ENCODE measurements at places on chromosomes 13 and 19.
A peak's percentile ranks its signal among the peaks of the same experiment; 100 is the strongest.

GRCh38 chr13:24250376-24251057 is 58.9 kb upstream of the C1QTNF9 start:
- no peak overlapping the region for H3K4me3 ChIP-seq
- peaks cover 12% of the 10 kb centered on the region for H3K36me3 ChIP-seq
- no peak for DNase-seq
- H3K4me1 ChIP-seq, result no peaks in the 10 kb centered on the region

DNA sequence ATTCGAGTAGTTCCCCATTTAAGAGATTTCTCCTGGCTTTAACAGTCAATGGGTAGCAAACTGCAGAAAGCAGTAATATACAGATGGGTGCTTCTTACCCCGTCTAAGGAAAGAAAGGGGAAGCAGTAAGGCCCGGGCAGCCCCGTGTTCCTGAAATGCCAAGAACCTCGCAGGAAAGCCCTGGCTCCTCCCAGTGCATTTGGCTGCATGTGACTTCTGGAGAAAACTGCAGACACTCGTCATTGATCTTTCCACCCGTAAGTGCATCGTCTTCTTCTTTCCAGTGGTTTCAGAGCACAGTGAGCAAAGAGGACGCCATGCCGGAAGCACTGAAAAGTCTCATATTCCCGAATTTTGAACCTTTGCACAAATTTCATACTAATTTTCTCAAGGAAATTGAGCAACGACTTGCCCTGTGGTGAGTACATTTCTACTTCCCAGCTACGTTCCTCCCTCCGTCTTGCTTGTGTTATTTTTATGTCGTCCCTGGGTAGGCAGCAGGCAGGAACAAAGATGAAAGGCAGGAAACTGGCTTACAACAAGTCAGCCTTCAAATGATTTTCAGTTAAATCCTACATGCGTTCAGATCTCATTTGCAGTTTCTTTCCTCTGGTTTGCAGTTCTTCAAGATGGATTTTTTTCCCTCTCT is 165.2 kb downstream of the STK24 start:
- H3K4me1 ChIP-seq, result peaks cover 10% of the 10 kb centered on the region
- peak overlapping the region; percentile 18 for H3K4me3 ChIP-seq
- no peaks in the 10 kb centered on the region for H3K27me3 ChIP-seq

DNA sequence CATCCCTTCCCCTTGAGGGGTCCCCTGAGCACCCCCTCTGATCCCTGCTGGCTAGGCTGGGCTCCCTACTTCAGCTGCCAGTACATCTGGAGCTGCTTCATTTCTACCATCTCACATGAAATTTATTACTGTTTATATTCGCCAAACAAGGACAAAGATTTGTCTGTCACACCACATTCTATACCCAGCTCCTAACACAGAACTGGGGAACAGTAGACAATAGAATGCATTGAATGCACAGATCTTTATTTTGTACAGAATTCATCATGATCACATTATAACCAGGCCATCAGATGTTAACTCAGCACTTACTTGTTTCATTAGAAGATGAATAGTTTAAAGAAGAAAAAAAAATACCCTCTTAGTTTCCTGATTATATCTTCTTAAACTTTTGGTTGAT is 159.4 kb downstream of the KLF5 start:
- no peaks in the 10 kb centered on the region for H3K4me1 ChIP-seq
- H3K27ac ChIP-seq, result no peak overlapping the region
- DNase-seq, result no peak
- no peak overlapping the region for H3K4me3 ChIP-seq

DNA sequence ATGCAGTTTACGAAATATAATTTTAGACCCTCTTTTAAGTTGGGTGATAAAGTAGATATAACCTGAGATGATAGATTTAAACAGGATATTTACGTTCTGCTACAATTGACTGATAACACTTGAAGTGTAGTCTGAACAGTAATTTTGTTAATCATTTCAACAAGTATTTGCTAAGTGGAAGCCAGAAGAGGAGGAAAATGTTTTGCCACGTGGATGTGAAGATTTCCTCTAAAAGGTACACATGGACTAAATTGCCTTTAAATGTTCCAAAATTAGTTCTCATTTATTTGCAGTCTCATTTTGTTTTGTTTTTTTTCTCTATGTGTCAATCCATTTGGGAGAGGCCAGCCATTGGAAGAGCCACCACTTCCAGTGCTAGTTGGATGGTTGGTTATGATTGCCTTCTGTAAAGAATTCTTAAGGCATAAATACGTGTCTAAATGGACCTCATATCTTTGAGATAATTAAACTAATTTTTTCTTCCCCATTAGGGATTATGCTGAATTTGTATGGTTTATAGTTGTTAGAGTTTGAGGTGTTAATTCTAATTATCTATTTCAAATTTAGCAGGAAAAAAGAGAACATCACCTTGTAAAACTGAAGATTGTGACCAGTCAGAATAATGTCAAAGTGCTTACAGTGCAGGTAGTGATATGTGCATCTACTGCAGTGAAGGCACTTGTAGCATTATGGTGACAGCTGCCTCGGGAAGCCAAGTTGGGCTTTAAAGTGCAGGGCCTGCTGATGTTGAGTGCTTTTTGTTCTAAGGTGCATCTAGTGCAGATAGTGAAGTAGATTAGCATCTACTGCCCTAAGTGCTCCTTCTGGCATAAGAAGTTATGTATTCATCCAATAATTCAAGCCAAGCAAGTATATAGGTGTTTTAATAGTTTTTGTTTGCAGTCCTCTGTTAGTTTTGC is 2.8 kb downstream of the MIR17HG start:
- H3K4me3 ChIP-seq, result no peak overlapping the region
- peaks cover 7% of the 10 kb centered on the region for H3K4me1 ChIP-seq
- DNase-seq, result no peak

GRCh38 chr13:101425623-101426022 is 9.3 kb upstream of the NALCN start:
- no peaks in the 10 kb centered on the region for H3K36me3 ChIP-seq
- no peak for DNase-seq
- H3K4me1 ChIP-seq, result no peaks in the 10 kb centered on the region
- no peaks in the 10 kb centered on the region for H3K27me3 ChIP-seq

DNA sequence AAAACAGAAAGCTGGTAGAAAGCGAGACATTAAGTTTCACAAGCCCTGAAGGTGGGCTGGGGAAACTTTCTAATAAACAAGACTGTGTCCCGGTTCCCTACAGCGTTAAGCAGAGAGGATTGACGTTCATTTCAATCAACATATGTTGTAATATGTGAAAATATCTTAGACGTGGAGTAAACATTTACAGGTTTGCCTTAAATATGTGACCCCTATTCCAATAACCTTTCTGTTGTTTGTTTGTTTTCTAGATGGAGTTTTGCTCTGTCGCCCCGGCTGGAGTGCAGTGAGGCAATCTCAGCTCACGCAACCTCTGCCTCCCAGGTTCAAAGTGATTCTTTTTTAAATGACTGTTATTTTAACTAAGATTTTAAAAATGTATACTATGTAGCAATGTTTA is 526.2 kb downstream of the SUCLA2 start:
- no peaks in the 10 kb centered on the region for H3K36me3 ChIP-seq
- no peak overlapping the region for H3K27ac ChIP-seq
- no peaks in the 10 kb centered on the region for H3K27me3 ChIP-seq
- H3K4me1 ChIP-seq, result no peaks in the 10 kb centered on the region

GRCh38 chr13:27186295-27186694 is 14.7 kb upstream of the USP12 start:
- no peak overlapping the region for H3K27ac ChIP-seq
- no peaks in the 10 kb centered on the region for H3K4me1 ChIP-seq
- no peaks in the 10 kb centered on the region for H3K36me3 ChIP-seq
- DNase-seq, result no peak

GRCh38 chr19:1860042-1860775 is 3.2 kb downstream of the KLF16 start:
- H3K4me3 ChIP-seq, result peak overlapping the region; percentile 21
- no peaks in the 10 kb centered on the region for H3K27me3 ChIP-seq
- peaks cover 38% of the 10 kb centered on the region for H3K4me1 ChIP-seq
- peak; percentile 88 for DNase-seq
- no peaks in the 10 kb centered on the region for H3K36me3 ChIP-seq
- H3K27ac ChIP-seq, result no peak overlapping the region

GRCh38 chr13:27921961-27922882 is 2.4 kb downstream of the PDX1 start:
- H3K4me3 ChIP-seq, result no peak overlapping the region
- no peak for DNase-seq
- H3K4me1 ChIP-seq, result peaks cover 8% of the 10 kb centered on the region
- no peak overlapping the region for H3K27ac ChIP-seq
- H3K27me3 ChIP-seq, result peaks cover 67% of the 10 kb centered on the region

DNA sequence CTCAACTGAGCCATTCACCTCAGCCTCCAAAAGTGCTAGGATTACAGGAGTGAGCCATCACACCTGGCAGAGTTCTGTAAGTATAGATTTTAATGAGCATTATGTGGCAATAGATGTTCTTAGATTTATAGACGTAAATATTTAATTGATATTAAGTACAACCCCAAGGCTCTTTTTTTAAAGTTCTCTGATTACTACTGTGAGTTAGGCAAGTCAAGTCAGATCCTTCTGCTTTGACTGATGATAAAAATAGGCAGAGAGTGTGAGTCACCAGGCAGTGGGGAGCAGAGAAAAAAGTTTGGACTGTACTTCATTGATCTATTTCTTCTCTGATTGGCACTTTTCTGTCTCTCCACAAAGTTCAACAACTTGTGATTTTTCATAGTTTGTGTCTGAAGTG is 1379.9 kb downstream of the UQCRFS1 start:
- no peak for DNase-seq
- no peak overlapping the region for H3K4me3 ChIP-seq
- H3K4me1 ChIP-seq, result no peaks in the 10 kb centered on the region
- H3K27ac ChIP-seq, result no peak overlapping the region
- H3K27me3 ChIP-seq, result no peaks in the 10 kb centered on the region

GRCh38 chr19:5321851-5322681 is 18.5 kb downstream of the PTPRS start:
- no peak for DNase-seq
- H3K4me3 ChIP-seq, result no peak overlapping the region
- no peaks in the 10 kb centered on the region for H3K4me1 ChIP-seq
- H3K27ac ChIP-seq, result no peak overlapping the region
- H3K36me3 ChIP-seq, result no peaks in the 10 kb centered on the region

- no peak for DNase-seq
- H3K36me3 ChIP-seq, result no peaks in the 10 kb centered on the region
- H3K27ac ChIP-seq, result no peak overlapping the region
- H3K4me3 ChIP-seq, result no peak overlapping the region
Measured at GRCh38 chr13:66477816-66478215, 752.3 kb downstream of the PCDH9 start.

DNA sequence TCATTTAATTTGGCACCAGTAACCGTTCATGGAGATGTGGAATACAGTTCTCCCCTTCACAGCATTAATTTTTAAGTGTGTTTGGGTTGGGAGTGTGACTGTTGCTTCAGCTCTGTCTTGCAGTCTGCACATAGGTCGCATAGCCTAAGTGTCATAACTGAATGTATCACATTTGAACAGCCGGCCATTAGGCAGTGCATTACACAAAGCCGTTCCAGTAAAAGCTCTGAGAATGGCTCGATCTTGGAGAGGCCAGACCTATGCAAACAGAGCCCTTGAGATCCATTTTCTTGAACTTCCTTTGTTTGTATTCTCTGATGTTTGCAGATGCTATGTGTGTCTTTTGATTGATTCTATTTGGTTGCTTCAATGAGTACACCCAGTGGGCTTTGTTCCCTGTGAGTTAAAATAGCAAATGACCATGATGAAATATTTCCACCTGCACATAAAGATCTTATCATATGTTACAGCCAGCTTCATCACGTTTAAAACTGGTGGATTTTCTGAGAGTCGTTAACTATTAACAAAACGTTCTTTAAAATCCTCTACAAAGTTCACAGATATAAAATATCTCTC is 1104.9 kb upstream of the SLC10A2 start:
- H3K36me3 ChIP-seq, result no peaks in the 10 kb centered on the region
- no peak overlapping the region for H3K4me3 ChIP-seq
- no peak overlapping the region for H3K27ac ChIP-seq
- peak; percentile 21 for DNase-seq
- H3K4me1 ChIP-seq, result no peaks in the 10 kb centered on the region

DNA sequence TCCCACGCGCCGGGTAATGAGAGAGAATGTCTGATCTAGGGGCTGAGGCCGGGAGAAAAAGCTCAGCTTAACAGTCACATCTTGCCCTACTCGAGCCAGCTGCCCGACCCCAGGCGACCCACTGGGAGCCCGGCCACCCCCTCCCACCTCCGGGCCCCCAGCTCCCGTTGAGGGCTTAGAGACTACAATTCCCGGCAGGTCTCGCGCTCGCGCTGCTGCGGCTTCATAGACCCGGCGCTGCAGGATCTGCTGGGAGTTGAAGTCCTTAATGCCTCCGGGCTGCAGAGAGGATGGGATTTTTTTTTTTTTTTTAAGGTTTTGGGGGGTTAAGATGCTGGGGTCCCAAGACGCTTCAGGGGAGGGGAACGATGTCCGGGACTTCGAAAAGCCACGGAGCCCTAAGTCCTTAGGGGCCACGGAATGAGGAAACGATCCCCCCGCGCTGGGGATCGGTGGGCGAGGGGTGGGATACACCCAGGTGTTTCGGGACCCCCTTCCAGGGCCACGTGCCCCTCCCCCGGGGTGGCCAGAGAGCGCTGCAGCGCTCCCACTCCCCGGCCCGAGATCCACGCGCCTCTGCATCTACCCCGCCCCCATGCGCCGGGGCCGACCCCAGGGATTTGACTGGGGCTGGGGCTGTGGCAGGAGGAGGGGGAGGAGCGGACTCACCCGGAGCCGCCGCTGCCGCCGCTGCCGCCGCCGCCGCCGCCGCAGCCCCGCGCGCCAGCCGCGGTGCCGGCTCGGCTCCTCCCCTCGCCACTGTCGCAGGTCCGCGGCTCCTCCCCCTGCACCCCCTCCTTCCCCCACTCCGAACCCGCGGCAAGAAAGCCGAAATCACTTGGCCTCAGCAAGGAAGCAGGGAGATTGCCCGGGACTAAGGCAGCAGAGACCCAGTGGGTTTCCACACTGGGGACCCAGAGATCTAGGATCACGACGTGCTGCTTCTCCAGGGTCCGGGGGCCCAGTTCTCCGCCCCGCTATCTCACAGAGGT is at the start of gene SYT3:
SYT3 (minus strand) TSS at position 761 of the 992 bp plus-strand sequence. CDS start 2,470 bp downstream, outside the sequence.
- peak; percentile 65 for DNase-seq
- H3K27ac ChIP-seq, result no peak within 1 kb of the TSS
- H3K27me3 ChIP-seq, result peaks cover 3% of the 10 kb centered on the region
- no peaks in the 10 kb centered on the region for H3K36me3 ChIP-seq
- H3K4me1 ChIP-seq, result no peaks in the 10 kb centered on the region

- no peak overlapping the region for H3K27ac ChIP-seq
- DNase-seq, result no peak
- H3K4me3 ChIP-seq, result no peak overlapping the region
- no peaks in the 10 kb centered on the region for H3K4me1 ChIP-seq
- no peaks in the 10 kb centered on the region for H3K36me3 ChIP-seq
- H3K27me3 ChIP-seq, result no peaks in the 10 kb centered on the region
Measured at GRCh38 chr13:31793246-31793645, 53.9 kb downstream of the RXFP2 start.

DNA sequence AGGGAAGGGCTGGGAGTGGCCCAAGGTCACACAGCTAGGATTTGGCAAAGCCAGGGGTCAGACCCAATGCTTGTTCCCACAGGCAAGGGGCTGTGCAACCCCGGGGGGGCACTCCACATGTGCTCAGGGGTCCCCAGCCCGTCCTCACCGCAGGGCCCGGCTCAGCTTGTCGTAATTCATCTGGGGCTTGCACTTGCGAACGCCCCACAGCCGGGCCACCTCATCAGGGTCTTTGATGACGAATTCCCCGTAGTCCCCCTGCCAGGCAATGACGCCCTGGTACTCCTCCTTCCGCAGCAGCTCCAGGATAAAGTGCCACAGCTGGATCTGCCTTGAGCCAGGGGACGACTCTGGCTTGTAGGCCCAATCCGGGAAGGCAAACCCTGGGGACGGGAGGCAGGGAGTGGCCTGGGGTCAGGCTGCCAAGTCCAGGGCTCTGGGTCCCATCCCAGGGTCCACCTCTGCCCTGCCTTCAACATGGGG is 4.7 kb downstream of the ERF start:
- H3K27ac ChIP-seq, result peak overlapping the region; percentile 74
- H3K27me3 ChIP-seq, result no peaks in the 10 kb centered on the region
